ENCODE measurements at places on chromosomes 11 and 22.

DNA sequence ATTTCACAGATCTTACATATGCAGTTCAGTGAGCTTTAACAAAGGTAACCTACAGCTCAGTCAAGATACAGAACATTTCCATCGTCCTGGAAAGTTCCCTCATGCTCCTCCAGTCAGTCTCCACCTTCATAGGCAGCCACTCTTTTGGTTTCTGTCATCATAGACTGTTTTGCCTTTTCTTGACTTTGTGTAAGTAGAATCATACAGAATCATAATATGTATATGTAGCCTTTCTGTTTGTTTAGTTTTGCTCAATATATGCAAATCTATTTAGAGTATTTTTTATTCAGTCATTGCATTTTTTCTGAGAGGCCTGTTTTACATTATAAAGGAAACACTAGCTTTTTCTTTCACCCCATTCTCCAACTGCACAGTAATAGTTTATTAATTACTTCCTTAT, 15.0 kb upstream of the DNAJB7 start:
- no peak for DNase-seq

DNA sequence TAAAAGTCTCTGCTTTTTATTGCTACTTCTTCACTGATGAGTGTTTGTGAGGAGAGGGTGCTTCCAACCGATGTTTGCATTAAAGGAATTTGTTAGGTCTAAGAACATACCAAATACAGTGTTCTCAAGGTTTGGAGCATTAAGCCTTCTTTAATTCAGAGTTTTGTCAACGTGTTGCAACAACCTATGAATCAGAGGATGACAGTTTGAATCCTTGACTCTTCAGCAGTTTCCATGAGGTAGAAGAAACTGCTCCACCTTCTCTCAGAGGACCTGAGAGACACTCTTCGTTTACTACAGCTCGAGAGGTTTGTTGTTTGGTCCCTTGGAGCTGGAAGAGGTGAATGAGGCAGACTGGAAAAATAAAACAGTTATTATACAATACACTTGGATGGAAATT, 55.7 kb downstream of the NCAM1 start:
- no peak for DNase-seq

- no peak for DNase-seq
Measured at GRCh38 chr11:129766898-129767604, 48.6 kb upstream of the TMEM45B start.

- no peak for DNase-seq
Measured at GRCh38 chr11:2814751-2815150, 70.8 kb downstream of the CDKN1C start.

GRCh38 chr22:47009304-47010101, 247.1 kb downstream of the TBC1D22A start:
- no peak for DNase-seq

GRCh38 chr11:14445542-14446530, 53.8 kb downstream of the COPB1 start:
- DNase-seq, result no peak

- DNase-seq, result no peak
Measured at GRCh38 chr11:69402251-69402887, 79.1 kb upstream of the LINC01488 start.

DNA sequence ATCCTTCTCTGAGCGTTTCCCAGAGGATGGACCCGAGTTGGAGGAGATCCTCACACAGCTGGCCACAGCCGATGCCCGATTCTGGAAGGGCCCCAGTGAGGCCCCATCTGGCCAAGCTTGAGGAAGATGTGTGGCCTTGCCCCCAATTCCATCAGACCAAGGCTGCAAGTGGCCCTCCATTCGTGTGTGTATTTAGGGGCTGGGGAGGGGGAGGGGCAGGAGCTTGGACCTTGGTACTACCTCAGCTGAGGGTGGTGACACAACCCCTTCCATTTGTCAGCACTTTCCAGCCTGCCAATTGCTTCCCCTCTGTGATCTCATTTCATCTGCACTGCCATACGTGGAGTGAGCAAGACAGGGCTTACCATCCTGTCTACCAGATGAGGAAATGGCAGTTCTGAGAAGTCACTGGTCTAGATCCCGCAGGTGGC, 1.3 kb upstream of the BBS1 start:
- no peak for DNase-seq

- DNase-seq, result no peak
Measured at GRCh38 chr11:118243993-118244762, 8.0 kb downstream of the MPZL3 start.

DNA sequence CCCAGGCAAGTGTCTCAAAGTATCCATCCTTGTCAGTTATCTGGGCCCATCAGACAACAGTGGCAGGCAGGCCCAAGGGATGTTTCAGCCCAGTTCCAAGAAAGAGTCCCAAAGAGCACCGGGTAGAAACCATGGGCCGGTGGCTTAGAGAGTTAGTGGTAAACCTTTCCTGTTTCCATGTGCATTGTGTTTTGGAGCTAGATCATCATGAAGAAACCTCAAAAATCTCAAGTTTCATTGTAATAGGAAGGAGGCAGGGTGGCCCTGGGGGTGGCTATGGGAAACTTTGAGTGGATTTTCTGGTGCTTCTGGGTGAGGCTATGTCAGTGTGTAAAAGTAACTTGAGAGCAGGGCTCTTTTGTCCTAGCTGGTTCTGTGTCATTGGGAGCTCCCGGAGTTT, 68.1 kb downstream of the UBASH3B start:
- no peak for DNase-seq

DNA sequence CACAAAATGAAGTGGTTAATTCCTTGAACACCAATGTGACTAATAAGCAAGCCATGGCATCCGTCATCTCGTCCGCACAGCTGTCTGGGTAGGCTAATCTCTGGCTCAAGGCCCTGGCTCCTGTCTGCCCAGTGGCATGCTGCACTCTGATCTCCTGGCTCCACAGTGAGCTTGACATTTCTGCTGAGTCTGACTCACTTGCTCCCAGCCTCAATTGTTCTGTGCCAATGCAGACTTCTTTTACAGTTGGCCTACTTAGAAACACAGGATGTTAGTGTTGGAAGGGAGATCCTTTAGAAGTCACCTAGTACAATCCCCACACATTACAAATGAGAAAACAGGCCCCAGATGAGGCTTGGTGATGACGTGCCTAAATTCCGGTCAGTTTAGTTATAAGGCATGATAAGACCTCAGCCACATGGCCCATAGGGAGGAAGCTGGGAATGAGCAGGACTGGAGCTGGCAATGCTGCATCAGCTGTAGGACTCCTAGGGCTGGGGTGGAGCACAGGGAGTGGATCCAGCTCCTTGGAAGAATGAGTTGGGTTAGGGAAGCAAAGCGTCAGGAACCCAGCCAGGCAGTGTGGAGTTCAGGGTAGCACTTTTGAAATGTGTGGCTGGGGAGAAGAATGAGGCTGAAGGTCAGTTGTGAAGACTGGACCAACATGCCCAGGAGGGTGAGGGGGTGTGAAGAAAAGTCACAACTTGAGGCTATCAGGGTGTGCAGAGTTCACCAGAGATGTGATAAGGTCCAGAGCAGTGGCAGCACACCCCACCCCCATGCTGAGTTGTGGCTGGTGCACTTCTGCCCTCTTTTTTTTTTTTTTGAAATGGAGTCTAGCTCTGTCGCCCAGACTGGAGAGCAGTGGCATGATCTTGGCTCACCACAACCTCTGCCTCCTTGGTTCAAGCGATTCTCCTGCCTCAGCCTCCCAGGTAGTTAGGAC, 70.2 kb upstream of the EED start:
- no peak for DNase-seq

DNA sequence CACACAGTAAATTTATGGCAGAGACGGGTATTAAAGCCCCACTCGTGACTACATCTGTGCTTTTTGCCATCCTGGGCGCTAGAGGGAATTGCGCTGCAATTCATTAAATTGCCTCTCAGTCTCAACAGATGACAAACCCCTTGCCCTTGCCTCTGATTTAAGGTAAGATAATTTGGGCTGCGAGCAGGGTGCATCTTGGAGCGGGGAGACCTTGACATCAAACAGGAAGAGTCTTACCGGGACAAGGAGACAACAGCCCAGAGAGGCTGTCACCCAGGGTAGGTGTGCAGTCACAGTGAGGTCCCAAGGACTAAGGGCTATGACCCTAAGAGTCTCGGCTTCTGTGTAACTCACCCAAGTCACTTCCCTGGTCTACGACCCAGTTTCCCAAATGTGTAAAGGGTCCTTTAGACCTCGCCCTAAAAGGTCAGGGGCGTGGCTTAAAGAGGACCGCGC, 449 bp upstream of the TOM1 start:
- peak; percentile 16 for DNase-seq

GRCh38 chr11:69947059-69947792, 128.0 kb upstream of the FGF3 start:
- no peak for DNase-seq

DNA sequence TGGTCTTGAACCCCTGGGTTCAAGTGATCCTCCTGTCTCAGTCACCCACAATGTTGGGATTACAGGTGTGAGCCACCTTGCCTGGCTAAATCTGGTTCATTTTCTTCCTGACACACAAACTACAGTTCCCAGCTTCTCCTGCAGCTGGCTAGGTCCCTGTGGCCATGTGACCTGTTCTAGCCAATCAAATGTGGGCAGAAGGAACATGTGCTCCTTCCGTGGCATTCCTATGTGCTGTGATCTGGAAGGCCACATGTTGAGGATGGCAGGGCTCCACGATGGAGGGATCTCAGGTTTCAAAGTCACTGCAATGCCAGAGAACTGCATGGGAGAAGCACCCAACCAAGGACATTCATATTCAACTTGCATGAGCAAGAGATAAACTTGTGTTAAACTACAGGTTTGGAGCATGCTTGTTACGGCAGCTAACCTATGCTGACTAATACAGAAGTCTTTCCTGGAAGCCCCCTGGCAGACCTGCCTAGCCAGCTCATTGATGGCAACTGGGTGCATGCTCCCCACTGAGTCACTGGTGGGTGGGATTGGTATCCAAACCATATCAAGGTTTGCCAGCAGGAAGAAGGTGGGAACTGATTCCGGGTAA, 86.0 kb downstream of the RPS6KA4 start:
- DNase-seq, result no peak

DNA sequence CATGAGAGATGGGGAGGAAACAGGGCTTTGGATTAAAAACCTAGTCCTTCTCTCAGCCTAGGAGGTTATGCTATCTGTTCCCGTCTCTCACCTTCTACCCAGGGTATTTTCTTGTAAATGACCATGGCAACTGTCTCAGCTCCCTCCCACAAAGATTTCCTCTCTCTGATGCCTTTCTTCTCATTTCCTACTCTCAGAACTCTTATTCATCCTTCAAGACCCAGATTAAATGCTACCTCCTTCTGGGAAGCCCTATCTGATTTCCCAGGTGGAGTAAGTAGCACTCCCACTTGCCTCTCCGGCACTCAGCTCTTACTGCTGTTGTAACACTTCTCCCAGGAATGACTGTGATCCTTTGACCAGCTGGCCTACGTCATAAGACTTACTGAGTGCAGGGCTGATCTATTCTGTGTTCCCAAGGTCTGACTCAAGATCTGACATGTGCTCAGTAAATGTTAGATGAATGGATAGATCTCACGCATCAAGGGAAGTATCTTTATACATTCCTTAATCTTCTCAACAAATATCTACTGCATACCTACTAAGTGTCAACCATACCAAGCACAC, 175.0 kb downstream of the TENM4 start:
- no peak for DNase-seq

- DNase-seq, result no peak
Measured at GRCh38 chr11:107860688-107861087, 2.1 kb upstream of the SLC35F2 start.

GRCh38 chr11:44716256-44716655, 10.5 kb upstream of the TSPAN18 start:
- DNase-seq, result no peak

DNA sequence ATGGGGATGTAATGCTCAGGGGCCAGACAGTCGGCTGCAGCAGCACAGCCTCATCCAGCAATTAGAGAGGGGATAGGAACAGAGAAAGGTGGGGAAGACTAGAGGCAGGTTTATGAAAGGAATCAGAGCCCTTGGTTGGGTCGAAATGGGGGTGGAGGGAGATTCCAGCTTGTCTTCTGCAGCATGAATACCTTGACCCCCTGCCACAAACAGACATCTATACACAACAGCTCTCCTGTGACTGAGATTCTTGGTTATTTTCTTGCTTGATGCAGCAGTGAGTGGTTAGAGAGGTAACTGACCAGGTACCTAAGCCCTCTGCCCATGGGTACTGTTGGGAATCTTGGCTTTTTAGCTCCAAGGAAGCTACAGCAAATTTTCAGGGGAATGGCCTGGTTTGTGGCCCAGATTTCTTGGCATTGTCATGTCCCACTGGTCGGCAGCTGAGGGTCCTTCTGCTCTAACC, at the start of gene TRIM49D1:
Gene TRIM49D1 (minus strand): TSS at position 51 of the 466 bp plus-strand sequence. CDS start 4,535 bp downstream, outside the sequence.
- no peak for DNase-seq

- no peak for DNase-seq
Measured at GRCh38 chr11:76194872-76195668, 11.2 kb downstream of the WNT11 start.

DNA sequence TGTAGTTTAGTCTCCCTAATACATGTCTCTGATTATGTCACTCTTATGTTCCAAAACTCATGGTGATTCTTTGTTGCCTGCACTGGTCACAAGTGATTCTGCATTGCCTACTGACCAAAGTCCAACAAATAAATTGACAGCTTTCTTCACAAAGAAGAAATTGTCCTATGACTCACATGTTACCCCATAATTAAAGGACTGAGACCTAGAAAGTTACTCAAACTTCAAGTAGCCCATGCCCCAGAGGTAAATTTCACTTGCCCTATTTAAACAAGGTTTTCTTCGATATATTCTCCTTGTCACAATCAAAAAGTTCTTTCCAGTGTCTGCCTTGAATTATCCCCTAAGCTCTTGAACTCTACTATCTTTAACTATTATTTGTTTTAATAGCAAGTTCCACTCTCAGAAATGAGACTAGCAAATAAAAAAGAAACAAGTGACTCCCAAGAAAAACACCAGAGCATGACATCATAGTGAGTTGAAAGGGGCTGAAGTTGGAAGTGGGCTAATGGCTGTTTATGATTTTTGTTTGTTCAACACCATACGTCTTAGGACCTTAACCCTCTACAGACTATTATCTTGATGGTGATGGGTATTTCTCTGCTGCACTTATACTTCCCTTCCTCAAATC, 94.5 kb upstream of the BLID start:
- DNase-seq, result no peak

- DNase-seq, result no peak
Measured at GRCh38 chr11:83449338-83449913, 163.3 kb upstream of the CCDC90B start.

GRCh38 chr11:119983240-119983732, 154.6 kb downstream of the TRIM29 start:
- DNase-seq, result no peak

DNA sequence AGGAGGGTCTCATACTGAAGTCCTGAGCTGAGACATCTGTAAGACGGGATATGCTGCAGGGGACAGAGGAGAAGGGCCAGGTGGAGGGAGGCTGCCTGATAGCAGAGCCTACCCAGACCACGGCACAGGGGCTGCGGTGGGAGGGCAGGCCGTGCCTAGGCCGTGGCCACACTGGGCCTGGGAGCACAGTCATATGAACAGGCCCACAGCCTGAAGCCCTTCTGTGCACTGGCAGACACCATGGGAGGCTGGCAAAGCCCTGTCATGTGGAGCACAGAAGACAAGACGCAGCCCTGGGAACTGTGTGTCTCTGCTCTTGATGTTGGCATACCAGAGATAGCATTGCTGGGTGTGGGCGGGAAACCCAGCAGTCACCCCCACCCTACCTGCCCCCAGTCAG, 3.3 kb downstream of the SPATA19 start:
- no peak for DNase-seq

- no peak for DNase-seq
Measured at GRCh38 chr11:31806186-31806927, 4.8 kb downstream of the PAX6 start.

- no peak for DNase-seq
Measured at GRCh38 chr11:69518081-69518950, 36.9 kb downstream of the LINC01488 start.

GRCh38 chr22:39122772-39123470, 25.9 kb downstream of the APOBEC3H start:
- no peak for DNase-seq

GRCh38 chr22:47409539-47410275, 647.3 kb downstream of the TBC1D22A start:
- no peak for DNase-seq
